Adrenal gland (tissue), 19 donors: ENCODE measurements at places on chromosomes 1 and 21. TPM values are rescaled to one million over a fixed set of nuclear protein-coding genes. Genes with fewer than 3 reads are reported as not detected.

DNA sequence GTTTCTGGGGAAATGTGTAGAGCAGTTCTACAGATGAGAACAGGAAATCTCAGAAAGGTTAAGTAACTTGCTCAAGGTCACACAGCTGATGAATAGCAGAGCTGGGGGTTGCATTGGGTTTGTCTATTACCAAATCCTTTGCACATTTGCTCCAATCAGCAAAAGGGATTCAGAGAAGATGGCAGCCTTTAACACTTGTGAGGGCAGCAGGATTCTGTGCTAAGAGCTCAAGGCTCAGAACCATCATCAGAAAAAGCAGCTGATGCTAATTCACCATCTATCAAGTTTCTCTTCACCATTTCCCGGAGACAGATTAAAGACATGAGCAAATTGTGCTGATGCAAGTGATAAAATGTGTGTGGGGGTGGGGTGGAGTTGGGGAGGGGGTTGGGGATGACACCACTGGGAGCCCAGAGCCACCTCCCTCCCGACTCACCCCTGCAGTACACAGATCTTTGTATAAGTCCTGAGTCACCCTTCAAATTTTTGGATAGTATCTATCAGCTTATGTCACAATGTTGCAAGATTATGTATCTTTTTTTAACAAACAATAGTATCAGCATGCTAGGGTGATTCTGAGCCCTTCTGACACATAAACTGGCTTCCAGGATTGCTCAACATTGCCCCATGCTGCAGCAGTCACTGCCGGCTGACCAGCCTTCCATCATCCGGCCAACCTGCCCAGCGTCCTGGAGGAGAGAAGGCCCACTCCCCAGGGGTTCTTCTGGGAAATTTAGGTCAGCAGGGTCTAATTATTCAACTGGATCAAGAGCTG is 2.8 kb upstream of the SPSB1 start:
- peak; percentile 88 for DNase-seq

DNA sequence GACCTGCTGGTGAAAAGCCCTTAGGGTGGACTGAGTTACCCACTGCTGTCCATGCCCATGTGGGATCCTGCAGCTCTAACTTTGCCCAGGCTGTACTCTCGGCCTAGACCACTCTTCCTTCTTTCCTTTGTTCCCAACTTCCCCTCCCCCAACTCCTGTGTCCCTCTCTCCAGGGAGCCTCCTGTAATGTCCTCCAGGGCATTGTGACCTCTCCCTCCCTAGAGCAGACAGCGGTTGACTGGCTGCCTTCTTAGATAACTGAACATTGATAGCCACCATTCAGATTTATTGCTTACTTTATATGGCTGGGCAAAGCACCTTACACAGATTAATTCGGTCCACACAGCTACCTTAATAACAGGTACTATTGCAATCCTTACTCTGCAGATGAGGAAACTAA is 5.0 kb downstream of the RUNX1 start:
- no peak for DNase-seq

DNA sequence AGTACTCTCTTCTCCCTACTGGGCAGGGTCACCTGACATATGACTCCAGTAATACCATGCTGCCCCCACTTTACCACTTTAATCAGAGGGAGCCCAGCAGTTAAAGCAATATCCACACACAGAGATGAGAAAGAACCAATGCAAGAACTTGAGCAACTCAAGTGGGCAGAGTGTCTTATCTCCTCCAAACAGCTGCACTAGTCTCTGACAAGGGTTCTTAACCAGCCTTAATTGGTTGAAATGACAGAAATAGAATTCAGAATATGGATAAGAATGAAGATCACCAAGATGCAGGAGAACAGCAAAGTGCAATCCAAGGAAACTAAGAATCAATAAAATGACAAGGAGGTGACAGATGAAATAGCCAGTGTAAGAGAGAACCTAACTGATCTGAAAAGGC is 91.0 kb downstream of the KCNT2 start:
- DNase-seq, result no peak

- no peak for DNase-seq
Observed at GRCh38 chr1:206534552-206534951, 27.2 kb downstream of the RASSF5 start.

The CYYR1 gene
- 114 TPM for total RNA-seq

The LCE2C gene
- not detected for total RNA-seq
